ENCODE measurements at places on chromosomes 2 and 18.
A peak's percentile ranks its signal among the peaks of the same experiment; 100 is the strongest.

DNA sequence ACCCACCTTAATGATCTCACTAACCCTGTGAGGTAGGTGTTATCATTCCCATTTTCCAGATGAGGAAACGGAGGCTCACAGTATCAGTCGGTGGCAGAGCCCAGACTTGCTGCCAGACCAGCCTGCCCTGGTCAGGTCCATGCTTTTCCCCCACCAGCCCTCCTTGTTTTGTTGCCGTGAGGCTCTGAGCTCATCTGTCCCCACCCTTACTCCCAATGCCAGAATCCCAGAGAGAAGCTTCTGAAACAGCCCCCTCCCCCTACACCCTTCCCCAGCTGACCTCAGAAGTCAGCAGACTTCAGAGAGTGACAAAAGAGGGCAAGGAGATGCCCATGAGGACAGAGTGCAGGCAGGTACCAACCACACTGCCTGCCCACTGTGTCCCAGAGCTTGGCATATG is 20.8 kb upstream of the TNS1 start:
- DNase-seq: peak; percentile 6

DNA sequence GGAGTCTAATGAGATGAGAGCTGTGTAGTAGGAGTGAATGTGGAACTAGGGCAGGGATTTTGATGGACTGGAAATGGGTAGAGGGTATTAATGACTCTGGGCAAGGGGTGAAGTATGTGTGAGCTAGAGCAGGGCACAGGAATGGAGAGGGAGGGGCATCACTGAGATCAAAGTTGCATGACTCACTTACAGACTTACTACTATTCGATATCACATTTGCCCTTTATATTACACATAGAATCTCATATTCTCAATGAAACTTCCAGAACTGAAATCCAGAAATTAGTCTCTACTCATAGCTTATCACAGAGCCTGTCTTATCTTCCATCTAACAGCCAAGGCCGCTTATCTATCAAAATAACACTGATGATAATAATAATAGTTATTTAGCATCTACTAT is 20.0 kb upstream of the ITGB6 start:
- DNase-seq: no peak

GRCh38 chr2:175463589-175464310 is 282.2 kb upstream of the ATP5MC3 start:
- no peak for DNase-seq

DNA sequence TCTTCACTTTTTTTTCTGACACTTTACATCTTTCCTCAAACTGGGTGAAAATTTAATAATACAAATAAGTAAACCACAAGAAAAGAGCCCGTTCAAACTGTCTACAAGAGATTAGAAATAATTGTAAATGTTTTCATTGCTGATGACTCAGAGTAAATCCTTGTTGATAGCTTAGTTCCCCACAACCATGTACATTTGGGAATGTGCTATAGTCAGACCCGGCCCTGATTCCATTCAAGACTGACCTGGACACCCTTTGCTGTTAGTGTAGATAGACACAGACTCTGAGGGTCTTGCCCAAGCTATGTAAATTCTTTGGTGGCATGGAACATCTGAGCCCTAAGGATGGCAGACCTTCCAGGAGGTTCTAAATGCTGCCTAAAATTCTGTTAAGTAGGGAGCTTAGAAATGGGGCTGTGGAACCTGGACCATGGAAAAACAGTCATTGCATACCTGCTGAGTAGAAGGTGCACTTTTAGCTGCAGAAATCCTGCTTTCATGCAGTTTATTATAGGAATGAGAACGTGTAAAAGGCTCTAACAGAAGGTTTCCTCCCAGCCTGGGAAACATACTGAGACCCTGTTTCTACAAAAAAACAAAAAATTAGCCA is 3.7 kb downstream of the MALT1 start:
- no peak for DNase-seq

- DNase-seq: no peak
Measured at GRCh38 chr2:171430516-171431410, 3.0 kb downstream of the METTL8 start.

DNA sequence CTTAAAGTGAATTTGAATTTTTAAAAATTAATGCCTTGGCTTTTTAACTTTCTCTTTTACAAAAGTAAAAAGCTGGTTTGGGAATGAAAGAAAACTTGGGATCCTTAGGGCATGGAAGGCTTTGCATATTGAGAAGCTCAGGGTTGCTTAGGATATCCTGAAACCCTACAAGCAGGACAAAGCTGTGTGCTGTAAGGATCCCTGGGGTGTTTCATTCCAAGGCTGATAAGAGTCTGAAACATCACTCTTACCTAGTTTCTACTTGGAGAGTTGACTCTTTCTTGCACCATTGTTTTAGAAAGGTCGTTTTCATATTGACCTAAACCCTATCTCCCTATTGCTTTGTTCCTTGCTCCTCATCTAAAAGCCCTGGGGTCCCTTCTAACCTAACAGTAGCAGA is 325.9 kb upstream of the NT5C1B start:
- no peak for DNase-seq
